ENCODE measurements at places on chromosomes 5 and 9.

DNA sequence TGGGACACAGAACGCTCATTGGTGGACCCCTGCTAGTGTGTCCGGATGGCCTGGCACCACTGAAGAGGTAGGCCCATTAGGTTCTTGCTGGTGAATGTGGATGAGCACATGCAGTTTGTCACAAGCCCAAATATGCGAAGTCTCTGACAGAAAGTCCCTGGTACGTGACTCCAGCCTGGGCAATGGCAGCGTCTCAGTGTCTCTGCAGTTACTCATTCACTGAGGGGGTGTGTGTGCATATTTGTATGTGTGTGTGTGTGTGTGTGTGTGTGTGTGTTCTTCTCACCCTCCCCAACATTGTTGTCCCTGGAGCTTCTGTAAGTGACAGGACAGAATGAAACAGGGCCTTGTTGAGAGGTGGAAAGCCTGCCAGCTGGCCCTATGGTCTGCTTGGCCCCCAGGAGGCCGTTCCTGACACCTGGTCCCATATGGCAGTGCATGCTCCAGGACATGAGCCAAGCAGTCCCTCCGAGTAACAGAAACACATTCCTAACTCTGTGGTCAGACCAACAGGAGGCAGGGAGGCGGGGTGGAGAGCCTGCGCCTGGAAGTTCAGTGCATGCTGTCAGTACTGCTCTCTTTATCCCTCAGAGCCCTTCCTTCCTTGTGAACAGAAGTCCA, 169.9 kb downstream of the SLC28A3 start:
- peak; percentile 96 for DNase-seq

DNA sequence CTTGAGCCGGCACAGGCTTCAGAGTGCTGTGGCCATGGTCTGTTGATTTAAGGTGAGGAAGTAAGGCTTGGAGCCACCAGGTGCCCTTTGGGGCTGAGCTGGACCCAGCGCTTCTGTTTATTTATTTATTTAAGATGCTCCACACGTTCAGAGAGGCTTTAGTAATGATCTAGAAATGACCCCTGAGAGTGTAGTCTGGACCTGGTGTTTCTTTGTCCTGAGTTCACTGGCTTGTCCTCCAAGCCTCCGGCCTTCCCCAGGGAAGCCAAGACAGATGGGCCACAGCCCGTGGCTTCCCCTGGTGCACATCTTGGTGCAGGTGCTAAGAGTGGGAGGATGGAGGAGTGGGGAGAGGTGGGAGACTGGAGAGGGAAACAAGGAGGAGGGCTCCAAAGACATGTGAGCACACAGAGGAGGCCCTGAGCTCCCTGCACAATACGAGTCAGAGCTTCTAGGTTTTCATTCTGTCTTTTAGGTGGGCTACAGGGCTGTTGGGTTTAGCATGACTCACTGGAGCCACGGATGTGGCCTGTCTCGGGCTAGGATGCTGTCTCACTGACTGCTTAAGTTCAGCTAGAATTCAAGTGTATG, 56.9 kb downstream of the AHRR start:
- peak; percentile 84 for DNase-seq

- peak; percentile 60 for DNase-seq
Measured at GRCh38 chr5:16565118-16565517, 51.7 kb downstream of the RETREG1 start.

DNA sequence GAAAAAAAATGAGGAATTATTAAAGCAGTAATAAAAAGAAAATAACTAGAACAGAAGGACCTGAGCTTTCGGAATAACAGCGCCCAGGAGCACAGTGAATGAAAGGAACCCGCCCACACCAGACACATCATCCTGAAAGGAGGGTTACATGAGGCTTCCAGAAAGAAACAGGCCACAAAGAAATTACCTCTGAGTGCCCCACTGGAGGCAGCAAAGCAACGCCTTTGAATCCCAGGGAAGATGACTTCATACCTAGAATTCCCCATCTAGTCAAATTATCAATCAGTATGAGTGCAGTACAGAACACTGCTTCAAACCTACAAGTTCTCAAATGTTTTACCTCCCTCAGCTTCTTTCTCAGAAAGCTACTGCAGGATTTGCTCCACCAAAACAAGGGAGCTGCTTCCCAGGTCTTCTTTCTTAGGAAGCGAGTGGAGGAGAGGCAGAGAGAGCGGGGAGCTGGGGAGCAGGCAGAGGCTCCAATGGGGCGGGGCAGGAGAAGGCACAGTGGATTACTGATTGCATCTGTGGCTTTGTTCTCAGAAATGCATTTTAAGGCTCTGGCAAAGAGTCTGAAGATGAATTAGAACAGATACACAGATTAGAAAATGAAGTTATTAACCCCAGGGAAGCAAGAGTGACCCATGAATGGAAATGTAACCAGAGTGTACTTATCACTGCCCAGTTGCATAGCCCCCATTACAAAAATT, 87.1 kb downstream of the SEMA4D start:
- DNase-seq: no peak

GRCh38 chr5:121033334-121033733, 569.2 kb downstream of the PRR16 start:
- DNase-seq: no peak

GRCh38 chr5:159800131-159800840, 116.0 kb upstream of the ADRA1B start:
- DNase-seq: peak; percentile 79

- DNase-seq: no peak
Measured at GRCh38 chr5:87156631-87157030, 111.1 kb upstream of the RASA1 start.

GRCh38 chr9:114115654-114116125, 16.6 kb upstream of the KIF12 start:
- DNase-seq: no peak

GRCh38 chr5:1386274-1386717, 41.4 kb upstream of the CLPTM1L start:
- DNase-seq: no peak

- no peak for DNase-seq
Measured at GRCh38 chr9:135199489-135199888, 112.0 kb downstream of the OLFM1 start.

DNA sequence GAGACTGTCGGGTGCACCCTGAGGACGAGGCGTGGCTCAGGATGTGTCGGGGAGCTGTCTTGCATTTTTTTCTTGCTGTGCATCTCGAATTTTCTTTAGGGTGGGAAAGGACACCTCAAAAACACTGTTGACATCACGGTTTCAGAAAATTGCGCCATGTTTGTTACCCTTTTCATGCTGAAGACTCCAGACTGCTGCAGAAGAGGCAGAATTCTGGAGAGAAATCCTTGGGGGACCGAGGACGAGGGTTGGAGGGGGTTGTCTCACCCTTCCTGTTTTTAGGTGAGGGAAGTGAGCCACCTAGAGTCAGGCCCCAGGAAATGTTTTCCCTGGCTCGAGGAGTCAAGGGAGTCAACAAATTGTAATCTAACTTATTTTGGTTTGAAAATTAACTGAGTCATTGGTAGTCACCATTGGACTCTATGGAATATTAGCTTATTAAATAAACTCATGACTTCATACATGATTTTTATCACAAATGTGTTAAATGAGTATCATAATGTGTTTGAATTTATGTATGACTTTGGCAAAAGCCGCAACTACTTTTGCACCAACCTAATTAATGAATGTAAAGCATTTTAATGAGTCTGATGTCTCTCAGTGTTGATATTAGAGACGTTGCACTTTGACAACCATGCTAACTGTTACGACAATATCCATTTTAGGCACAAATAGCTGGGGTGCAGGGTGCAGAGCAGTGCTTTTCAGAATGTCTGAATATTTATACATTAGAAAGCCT, 724 bp upstream of the LYSMD3 start:
- no peak for DNase-seq

DNA sequence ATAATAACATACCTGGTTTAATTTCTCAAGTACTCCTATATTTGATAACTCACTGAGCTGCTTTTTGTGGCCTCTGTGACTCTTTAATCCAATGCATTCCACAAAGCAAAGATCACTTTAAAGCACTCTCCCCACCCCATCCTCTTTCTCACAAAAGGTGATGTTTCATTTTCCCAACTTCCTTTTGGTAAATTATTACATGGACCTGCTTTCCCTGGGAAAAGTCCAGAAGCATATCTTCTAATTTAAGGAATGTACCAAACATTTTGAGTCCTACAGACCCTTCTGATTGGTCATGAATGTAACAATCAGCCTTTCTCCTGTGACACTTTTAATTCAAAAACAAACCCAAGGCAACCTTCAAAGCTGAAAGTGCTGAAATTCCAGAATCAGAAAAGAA, 71.1 kb downstream of the MLLT3 start:
- DNase-seq: no peak

DNA sequence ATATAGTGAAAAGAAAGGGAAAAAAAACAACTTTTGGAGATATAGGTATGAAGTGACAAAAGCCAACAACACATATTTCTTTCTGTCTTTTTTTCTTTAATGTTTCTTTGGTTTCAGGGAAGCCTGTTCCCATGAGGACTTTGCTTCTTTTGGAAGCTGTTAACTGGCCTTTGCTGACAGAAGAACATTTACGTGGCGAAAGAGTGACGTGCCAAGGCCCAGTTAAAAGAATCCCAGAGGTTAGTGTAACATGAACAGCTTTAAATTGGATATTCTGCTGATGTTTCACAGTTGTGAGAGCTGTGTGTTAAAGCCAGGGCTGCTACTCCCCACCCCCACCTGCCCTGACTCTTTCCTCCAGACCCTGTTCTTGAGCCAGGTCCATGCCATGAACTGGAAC, 275.9 kb downstream of the CRB2 start:
- no peak for DNase-seq

- DNase-seq: no peak
Measured at GRCh38 chr5:97135868-97136267, 6.5 kb downstream of the LIX1 start.

DNA sequence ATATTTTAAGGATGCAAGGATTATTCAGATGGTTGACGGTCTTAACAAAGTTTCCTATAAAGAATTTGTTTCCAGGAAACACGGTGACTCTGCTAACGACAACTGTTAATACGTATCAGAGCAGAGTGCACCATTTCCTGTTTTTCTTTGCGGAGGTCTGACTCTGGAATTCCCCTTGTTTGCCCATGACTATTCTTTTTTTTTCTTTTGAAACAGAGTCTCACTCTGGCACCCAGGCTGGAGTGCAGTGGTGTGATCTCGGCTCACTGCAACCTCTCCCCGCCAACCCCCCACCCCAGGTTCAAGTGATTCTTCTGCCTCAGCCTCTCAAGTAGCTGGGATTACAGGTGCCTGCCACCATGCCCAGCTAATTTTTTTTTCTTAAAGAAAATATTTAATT, 115.9 kb downstream of the CDC42SE2 start:
- DNase-seq: no peak

DNA sequence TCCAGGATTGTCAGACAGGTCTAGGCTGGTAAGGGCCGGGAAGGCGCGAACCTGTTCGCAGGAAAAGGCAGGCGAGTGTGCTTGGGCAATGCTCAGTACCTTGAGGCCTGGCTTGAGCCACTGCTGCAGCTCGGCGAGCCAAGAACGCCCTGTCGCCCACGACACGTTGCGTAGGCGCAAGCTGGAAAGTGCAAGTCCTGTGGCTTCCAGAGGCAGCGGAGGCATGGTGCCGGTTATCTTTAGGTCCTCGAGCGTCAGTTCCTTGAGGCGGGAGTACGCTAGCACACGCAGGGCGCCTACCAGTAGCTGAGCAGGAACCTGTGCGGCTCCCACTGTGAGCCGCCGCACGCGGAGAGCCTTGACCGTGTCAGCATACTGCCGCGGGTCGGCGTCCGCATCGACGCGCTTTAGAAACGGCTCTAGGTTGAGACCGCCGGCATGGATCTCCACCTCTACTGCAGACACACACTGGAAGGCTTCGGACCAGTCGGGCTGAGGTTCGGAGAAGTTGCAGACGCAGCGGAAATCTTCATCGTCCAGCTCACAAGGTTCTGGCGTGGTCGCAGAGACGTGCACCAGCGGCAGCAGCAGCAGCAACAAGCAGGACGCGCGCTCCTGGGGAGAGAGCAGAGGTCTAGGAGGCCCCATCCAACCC, 482 bp downstream of the CD14 start:
- DNase-seq: peak; percentile 91

DNA sequence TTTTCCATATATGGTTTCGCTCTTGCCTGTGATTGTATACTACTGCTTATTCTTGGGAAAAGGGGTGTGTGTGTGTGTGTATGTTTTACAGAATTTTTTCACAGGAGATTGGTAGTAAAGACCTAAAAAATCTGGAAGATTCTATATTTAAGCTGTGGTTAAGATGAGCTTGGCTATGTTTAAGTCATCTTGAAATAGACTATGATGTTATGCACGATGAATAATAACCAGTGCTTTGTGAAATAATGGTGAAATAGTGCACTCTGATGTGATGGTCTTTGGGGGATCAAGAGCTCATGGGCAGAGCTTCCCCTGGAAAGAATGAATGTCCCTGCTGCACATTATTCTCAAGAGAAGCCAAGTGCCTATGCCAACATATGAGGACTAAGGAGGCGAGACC, 301.0 kb downstream of the ACTL7B start:
- no peak for DNase-seq

GRCh38 chr5:174084691-174085154, 39.2 kb downstream of the NSG2 start:
- DNase-seq: no peak

DNA sequence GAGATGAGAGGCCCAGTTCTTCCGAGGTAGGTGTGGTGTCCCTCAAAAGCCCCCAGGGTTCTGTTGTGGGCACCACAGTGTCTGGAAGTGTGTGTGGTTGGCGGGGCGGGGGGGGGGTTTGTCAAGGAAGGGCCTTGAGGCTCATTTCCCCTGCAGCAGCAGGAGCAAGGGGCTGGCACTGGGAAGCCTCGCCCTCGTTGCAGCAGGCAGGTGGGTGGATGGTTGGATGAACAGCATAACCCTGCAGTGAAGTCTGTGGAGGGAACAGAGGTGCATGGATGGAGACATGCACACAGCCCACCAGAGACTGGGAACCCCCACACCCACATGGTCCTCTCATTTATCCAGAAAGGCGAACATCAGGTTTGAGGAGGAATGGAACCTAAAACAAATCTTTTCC, 2.0 kb upstream of the SPATA31E1 start:
- no peak for DNase-seq

DNA sequence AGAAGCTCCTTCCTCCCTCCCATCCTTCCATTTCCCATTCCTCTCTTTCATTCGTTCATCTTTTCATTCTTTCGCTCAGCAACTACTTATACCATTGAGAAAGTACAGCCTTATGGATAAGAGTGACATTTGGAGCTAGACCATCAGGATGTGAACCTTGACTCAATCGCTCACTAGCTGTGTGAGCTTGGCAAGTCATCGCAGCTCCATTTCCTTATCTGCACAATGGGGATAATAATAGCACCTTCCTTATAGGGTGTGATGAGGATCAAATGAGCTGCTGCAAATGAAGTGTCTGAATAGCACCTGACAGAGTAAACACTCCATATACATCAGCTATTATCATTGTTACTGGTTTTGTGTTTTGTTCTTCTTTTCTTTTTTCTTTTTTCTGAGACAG, 28.1 kb upstream of the SYNPO start:
- no peak for DNase-seq

GRCh38 chr9:90037146-90037797, 432.5 kb downstream of the GADD45G start:
- DNase-seq: no peak

DNA sequence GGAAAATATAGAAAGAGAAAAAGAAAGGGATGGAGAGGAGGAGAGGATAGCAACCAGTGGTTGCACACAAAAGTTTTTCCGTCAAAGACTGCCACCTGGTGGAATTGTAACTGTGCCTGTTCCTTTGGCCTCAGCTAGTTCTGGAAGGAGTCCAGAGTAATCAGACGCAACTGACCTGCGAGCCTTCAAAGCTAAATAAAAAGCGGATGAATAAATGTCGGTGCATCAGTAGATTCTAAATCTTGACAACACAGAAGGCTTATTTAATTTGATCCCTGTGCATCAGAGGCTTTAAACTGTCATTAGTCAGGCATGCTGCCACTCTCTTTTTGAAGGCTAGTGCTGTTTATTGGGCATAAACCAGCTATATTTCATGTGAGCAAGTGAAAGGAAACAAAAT, 132.9 kb upstream of the ACO1 start:
- no peak for DNase-seq

- DNase-seq: no peak
Measured at GRCh38 chr5:64659289-64659688, 31.0 kb upstream of the SHISAL2B start.

Measured in esophagus muscularis mucosa (tissue), 4 donors.